ENCODE measurements at places on chromosomes 11 and 22.

DNA sequence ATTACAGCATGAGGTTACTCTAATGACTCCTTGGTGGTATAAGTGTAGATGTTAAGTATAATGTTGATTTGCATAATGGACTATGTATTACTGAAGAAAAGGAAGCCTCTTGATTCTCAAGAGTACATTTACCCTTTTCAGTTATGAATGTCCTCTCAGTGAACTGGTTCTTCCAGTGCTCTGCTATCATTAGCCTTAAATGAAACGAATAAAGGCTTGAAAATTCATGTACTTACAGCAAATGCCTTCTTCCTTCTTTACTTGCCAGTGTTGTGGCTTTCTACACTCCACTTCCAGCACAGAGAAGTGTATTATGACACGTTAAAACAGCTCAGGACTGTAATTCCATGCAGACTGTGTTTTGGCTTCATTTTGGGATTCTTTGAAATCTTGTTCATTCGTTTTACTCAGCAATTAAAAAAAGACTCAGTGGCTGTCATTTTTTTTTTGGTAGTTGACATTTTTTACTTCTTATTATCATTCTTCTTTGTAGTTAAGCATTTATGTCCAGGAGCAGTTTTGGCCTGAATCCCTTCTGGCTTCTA, 96.9 kb downstream of the MTMR3 start:
- no peak for DNase-seq

DNA sequence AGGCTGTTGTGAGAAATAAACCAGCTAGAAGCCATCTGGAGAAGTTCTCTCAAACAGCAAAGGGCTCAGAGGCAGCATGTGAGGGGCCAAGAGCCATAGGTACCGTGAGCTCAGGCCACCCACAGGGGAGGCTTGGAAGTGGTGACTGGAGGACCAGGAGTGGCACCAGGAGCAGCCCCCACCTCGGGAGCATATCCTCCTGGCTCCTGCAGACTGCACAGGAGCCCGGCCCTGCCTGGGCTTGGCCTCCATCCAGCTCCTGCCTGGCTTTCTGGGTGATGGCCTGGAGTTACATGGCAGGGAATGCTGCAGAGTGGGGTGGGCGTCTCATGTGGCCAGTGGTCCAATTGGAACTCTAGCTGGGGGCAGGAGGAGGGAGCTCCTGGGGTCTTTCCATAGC, 4.2 kb upstream of the MPPED1 start:
- DNase-seq, result no peak

GRCh38 chr11:84549217-84549616, 1077.9 kb downstream of the DLG2 start:
- peak; percentile 19 for DNase-seq

- no peak for DNase-seq
Measured at GRCh38 chr22:39364714-39365491, 15.1 kb downstream of the SYNGR1 start.

- DNase-seq, result peak; percentile 86
Measured at GRCh38 chr11:62108017-62108750, 15.6 kb upstream of the INCENP start.

DNA sequence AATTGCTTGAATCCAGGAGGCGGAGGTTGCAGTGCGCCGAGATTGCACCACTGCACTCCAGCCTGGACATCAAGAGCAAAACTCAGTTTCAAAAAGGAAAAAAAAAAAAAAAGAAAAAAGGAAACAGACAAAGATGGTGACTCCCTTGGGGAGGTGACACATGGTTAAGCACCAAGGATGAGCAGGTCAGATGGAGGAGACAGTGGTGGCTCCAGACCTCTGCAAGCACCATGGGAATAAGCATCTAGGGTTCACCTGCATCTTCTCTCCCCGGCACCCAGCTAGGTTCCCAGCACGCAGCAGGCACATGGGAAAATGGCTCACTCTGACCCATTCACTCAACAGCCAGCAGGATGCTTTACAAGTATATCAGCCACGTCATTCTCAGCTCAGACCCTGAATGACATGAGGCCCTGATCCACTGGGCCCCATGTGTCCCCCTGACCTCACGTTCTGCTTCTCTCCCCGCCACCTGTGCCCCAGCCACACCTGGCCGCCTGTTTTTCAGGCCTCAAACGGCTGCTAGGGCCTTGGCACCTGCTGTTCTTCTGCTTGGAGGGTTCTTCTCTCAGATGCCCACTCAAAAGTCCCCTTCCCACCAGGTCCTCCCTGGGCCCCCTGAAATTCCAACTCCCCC, 24.2 kb downstream of the A4GALT start:
- no peak for DNase-seq
